ENCODE measurements at places on chromosomes 5 and 9.

GRCh38 chr5:21834863-21835262, 1018.3 kb downstream of the CDH12 start:
- DNase-seq: no peak

DNA sequence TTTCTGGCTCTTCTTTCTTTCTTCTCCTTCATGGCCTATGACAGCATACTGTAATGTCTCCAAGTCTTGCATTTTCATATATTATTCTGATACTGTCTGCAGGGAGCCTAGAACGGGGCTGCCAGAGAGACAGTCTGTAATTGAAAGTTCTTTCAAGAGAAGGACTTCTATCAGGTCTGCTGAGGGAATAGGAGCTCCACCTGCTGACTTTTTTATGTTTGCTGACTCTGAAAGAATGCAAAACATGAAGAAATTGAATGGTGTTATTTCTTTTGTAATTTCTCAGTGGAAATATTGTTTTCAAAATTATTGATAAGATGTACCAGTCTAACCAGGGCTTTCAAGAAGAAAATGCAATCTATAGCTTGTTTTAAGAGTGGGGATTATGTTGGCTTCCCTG, 121.9 kb upstream of the RFX3 start:
- DNase-seq: no peak

DNA sequence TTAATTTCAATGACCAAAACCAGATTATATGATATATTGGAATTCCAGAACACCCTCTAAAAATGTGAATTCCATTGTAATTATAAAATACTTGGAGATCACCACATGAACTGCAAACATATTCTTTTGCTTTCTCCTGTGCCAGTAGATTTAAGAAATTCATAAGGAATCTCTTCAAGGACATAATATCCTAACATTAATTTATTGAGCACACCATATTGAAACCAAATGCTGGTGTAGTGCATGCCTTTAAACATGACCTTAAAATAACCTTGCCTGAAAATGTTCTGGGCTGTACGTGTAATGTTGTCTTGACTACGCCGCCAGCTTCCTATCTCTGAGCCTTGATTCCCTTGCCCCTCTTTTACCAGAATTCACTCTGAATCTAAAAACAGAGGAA, 205.0 kb upstream of the ACTBL2 start:
- no peak for DNase-seq

DNA sequence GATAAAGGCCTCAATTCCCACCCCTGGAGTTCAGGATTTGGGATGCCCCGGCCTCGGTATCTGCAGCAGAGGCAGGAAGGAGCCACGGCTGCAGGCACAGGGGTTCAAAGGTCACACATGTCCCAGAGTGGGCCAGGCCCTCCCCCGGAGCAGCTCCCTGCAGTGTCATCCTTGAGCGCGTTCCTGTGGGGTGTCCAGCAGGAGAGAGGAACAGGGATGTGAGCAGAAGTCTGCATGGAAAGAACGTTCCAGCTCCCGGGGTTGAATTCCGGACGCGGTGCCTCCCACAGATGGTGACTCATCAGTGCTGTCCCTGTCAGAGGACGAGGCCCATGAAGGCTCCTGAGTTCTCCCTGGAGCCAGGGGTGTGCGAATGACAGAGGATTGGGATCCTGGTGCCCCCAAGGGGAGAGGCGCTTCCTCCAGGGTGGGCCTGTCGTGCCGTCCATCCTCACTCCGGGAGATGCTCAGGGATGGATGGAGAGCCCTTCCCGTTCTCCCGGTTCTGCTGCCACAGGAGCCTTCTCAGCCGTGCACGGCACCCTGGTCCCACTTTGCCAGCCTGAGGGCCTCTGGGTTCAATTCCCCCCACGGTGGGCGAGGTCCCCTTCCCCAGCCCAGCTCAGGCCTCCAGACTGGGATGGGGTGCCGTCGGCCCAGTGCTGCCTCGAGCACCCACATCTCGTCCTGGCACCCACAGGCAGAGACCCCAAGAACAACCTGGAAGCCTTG, 3.1 kb downstream of the LCN1 start:
- peak; percentile 77 for DNase-seq

DNA sequence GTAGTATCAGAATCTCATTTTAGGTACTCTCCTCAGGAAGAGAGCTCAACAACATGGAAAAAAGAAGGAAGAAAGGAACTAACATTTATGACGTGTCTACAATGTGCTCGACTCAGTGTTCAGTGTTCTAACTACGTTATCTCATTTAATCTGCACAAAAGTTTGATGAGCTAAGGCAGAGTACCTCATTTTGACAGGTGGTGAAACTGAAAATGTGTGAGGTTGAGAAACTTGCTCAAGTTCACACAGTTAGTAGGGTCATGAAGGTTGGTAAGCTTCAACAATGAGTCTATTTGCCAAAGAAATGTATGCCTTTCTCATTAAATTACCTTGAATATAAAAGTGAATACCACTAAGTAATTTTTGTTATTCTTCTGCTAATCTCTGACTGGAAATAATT, 165.1 kb downstream of the CAAP1 start:
- no peak for DNase-seq

DNA sequence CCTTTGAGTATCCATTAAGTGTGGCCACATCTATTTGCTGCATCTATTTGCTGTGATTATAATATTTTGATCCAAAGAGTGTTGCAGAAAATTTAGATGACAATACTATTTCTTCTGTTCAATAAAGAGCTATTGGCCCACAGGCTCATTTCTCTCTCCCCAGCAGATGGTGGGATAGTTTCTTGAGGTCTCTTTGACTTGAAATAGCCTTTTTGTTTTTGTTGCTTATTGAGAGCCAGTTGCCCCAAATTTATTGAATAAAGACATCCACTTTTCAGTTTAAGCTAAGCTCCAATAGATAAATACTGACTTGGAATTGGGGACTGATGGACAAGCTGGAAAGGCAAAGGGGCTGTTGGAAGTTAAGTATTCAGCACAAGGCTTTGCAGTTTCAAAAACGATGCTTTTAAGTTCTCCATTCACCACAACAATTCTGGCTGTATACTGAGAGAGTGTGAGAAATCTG, 290.1 kb upstream of the MPDZ start:
- DNase-seq: no peak

GRCh38 chr5:36669015-36669651, 62.7 kb downstream of the SLC1A3 start:
- DNase-seq: peak; percentile 10

- DNase-seq: peak; percentile 14
These were observed 118.8 kb downstream of the PRDM6 start for GRCh38 chr5:123207852-123208251.

DNA sequence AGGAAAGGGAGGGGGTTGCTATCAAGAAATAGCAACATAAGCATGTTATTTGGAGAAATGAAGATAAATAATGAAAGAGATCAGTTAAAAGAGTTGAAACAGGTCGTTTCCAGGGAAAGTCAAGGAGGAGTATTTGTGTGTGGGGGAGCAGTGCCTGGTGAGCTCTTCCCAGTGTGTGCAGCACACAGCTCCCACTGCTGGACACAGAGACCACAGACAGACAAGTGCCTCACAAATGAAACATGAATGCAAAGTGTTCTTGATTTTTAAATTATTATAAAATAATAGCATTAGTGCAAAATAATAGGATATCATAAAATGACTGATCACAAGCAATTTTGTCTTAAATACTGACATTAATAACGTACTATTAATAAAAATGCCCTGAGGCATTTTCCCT, 40.8 kb downstream of the LIFR start:
- DNase-seq: peak; percentile 52

DNA sequence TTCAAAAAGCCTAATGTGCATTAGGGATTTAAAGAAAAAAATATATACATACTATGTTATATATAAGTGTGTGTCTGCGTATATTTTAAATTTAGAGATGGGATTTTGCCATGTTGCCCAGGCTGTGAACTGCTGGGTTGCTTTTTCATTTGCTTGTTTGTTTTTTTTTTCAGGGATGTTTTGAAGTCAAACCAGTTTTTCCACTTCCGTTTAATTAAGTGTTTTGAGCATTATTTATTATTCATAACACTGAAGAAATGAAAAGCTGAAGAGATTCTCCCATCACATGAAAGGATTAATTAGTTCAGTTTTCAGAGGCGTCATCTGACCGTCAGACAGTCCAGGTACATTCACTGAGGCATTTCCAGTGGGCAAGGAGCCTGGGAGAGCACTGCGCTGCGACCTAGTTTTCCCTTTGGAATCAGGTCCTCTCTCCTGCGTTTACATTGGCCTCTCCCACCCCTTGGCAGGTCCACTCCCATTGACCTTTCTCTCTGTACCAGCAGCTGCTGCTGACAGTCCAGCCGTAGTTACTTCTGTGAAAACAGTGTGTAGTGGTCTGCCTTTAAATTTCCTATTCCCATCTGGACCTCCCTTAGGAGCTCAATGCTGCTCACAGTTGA, 26.0 kb downstream of the ARRDC3 start:
- DNase-seq: no peak

- DNase-seq: no peak
These were observed 21.2 kb downstream of the ABLIM3 start for GRCh38 chr5:149162401-149163084.

DNA sequence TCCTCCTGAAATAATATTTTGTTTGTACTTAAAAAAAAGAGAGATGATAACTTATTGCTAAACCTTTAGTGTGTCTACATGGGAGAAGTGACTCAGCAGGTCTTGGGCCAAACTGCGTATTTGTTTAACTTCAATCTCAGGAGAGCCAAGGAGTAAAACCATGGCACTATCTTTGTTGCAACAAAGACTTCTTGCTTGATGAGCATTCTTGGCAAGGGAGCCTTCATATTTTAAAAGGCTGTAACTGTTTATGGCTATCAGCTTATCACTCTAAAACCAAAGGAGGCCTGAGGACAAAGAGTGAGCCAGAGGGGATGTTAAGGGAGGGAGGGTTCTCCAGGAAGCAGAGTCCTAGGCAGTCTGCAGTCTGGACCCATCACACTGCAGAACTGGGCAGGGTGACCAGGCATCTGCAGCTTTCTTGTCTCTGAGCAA, 216.2 kb upstream of the S1PR3 start:
- peak; percentile 95 for DNase-seq

- DNase-seq: no peak
These were observed 762.8 kb downstream of the EFNA5 start for GRCh38 chr5:106907979-106908378.

GRCh38 chr9:125787715-125788114, 40.5 kb downstream of the PBX3 start:
- DNase-seq: no peak

GRCh38 chr5:136525597-136525996, 160.3 kb upstream of the TRPC7 start:
- DNase-seq: no peak

GRCh38 chr9:135992486-135993408, 31.6 kb upstream of the UBAC1 start:
- peak; percentile 85 for DNase-seq

DNA sequence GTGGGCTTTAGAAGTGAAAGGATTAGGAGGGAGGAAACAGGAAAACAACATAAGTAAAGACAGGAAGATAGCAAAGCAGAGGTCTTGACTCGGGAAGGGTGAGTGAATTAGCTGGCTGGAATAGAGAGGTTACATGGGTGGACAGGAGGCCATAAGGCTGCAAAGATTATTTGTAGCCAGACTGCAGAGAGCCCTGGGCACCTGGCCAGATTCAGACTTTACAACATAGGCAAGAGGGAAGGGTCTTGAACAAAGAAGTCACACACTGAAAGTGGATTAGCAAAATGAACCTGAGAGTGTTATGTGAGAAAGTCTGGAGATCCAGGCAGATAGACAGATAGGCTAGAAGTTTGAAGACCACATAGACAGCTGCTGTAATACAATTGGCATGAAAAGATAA, 29.7 kb upstream of the CER1 start:
- no peak for DNase-seq

DNA sequence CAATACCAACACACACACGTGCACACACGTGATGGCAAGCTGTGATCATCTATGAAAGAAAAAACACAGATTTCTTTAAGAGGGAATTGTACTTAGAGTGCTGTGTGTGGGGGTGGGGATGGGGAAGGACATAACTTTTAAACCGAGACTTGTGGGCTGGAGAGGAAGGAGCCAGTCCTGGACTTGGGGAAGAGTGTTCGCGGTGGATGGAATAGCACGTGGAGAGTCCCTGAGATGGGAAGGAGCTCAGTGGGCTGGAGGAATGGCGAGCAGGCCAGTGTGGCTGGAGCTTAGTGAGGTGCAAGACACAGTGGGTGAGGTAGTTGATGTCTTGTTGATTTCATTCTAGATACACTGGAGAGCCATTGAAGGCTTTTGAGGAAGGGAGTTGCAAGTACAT, 78.5 kb downstream of the RGS3 start:
- no peak for DNase-seq

DNA sequence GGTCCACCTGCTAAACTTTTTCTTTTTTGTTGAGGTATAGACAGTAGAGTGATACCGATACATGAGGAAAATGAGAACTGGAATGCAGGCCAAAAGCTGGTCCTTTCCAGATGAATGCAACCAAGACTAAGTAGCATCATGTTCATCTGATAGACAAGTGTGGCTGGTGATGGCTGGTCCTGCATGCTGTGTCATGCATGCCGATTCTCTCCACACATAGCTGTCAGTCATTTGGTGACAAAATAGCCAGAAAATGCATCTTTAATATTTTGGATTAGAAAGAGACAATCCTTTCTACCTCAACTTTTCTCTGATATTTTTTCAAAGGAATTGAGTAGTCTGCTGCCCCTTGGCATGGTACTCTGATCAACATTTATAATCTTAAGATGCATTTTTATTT, 49.9 kb downstream of the ZSWIM6 start:
- DNase-seq: no peak

DNA sequence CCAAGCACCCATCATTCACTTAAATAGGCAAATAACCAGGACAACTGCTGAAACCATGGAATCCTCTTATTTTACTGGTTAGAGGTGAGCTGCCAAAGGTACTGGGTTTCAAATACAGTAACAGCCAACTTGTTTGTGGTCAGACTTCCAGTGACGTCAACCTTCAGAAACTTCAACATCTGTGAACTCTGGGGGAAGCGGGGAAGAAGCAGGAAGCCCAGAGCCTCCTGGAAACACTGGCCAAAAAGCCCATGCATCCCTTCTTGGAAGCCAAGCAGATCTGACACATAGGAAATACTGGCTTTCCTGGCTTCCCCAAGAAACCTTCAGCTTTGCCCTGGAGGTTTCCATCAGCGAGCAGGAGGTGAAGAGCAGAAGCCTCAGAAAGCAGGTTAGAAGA, 4.9 kb upstream of the FRRS1L start:
- peak; percentile 31 for DNase-seq

- DNase-seq: peak; percentile 57
These were observed 2.3 kb downstream of the DENND4C start for GRCh38 chr9:19232823-19233194.

DNA sequence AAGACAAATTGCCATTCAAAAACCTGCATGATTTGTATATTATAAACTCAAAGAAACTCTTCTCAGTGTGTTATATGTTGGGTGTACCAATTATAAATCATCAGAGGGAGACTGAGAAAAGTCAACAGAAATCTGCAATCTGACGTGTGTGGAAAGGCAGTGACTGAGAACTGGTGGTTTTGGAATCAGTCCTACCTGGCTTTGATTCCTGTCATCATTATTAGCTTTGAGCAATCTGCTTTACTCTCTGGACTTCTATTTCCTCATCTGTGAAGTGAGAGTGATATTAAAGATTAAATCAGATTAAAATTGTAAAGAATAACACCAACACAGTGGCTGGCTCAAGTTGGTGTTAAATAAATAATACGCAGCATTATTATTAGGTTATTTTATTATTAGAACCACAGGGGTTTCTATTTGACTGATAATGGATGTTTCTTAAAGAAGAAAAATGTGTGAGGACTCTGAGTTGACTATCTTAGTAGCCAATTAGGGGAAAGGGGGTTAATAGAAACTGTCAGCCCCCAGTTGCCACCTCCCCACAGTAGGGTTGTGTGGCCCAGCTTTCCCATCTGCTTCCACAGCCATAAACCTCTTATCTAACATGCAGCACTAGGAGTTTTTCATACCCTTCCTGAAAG, 59.6 kb downstream of the SNCAIP start:
- DNase-seq: no peak
